CD4-positive, alpha-beta T cell (primary cell): ENCODE measurements at places on chromosomes 1 and 21.

GRCh38 chr1:194024659-194025058 is 838.2 kb upstream of the B3GALT2 start:
- DNase-seq, result no peak

GRCh38 chr1:234303231-234303630 is 70.0 kb upstream of the COA6 start:
- no peak for DNase-seq

- no peak for DNase-seq
Observed at GRCh38 chr1:19163261-19163660, 46.8 kb downstream of the UBR4 start.

- no peak for DNase-seq
Observed at GRCh38 chr1:19209439-19209989, 552 bp downstream of the UBR4 start.

- DNase-seq, result no peak
Observed at GRCh38 chr1:218772575-218772974, 401.1 kb upstream of the LYPLAL1 start.

DNA sequence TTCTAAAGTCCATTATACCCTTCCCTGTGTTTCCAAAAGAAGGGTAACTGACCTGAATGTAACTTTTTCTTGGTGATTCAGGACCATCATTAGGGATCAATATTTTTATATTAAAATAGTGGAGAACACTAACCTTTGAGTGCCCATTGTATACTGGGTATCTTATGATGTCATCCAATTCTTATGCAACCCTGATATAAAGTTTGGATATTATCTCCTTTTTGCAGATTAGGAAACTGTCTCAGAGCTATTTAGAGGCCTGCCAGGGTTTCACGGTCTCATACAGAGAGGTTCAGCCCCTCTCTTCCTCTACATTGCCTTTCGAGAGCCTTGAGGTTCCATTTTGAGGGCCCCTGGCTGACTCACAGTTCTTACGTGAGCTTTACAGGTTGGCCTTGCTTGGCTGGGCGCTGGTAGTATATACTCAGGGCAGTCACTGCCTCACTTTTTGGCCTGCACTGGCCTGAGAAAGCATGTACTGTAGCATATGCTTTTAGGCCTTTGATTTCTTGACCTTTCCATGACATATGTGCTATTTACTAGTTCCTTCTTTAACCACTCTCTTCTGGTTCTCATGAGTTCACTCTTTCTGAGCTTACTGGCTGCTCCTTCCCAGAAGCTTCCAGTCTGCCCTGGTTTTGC is 15.7 kb upstream of the FOXO6 start:
- DNase-seq, result no peak

DNA sequence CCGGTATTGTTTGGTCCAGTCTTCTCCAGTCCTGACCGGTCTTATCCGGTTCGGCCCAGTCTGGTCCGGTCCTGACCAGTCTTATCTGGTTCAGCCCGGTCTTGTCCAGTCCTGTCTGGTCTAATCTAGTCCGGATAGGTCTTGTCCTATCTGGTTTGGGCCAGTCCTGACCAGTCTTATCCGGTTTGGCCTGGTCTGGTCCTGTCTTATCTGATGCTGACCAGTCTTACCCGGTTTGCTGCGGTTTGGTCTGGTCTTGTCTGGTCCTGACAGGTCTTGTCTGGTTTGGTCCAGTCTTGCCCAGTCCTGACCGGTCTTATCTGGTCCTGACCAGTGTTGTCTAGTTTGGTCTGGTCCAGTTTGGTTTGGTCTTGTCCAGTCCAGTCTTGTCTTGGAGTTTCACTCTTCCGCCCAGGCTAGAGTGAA is 30.1 kb downstream of the DHX9 start:
- DNase-seq, result no peak

DNA sequence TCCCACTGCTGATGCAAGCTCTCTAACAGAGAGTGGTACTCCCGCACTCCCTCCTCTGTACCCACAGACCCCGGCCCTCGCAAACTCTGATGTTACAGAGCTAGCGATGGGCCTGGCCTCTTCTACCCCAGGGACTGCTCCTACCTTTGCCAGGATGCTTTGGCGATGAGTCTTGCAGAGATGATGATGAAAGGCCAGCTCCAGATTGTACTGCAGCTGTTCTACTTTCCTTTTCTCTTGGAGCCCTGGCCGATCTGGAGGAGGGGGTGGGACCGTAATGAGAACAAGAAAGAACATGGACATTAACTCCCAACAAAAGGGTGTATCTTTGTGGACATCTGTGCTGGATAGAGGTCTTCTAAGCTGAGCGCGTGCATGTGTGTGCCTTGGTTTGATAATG is 6.0 kb upstream of the LINGO4 start:
- DNase-seq, result no peak

DNA sequence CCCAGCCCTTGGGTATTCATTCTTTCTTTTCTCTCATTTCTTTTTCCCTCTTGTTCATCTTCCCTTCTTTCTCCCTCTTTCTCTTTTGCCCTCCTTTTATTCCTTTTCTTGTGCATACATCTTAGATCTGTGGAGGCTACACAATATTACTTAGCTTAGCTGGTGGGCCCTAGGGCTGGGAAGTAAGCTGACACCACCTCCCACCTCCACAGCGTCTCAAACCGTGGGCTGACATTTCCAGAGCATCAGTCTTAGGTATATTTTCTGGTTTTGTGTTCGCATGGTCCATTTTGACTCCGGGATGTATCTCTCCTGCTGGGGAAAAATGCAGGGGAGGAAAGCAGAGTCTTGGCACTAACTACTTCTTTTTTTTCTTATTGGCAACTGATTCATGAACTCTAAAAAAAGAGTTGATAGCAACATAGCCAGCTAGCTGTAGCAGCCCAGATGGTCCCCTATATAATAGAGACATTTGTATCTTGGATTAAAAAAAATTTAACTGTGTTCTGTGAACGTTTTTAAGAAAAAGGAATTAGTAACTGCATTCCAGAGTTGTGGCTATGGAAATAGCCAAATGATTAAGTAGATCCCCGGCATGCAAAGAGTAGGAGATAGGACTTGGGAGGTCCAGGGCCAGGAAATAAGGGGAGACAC is 15.5 kb downstream of the CNIH3 start:
- no peak for DNase-seq

DNA sequence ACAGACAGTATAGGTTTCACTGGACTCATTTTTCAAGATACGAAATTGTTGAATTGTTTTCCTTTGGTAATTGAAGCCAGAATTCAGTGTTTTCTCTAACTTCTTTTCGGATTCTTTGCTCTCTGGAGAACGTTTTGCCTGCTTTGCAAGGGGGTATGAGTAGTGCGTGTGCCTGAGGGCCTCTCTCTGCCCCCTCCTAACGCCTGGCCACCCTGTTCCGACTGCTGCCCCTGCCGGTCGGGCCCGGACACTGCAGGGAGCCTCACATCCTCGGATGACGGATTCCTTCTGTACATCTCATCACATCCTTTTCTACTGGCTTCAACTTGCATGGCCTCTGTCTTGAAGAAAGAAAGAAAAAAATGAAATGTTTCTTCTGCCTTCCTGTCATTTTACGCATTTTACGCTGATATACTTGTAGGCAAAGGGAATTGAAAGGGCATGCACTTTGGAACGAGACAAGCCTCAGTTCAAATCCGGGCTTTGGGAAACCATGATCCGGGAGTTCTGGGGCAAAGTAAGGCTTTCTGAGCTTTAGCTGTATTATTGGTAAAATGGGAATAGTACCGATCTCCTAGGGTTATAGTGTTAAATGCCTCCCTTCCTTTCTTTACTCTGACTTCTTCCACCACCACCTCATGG is 65.1 kb downstream of the DISC1 start:
- DNase-seq, result no peak

DNA sequence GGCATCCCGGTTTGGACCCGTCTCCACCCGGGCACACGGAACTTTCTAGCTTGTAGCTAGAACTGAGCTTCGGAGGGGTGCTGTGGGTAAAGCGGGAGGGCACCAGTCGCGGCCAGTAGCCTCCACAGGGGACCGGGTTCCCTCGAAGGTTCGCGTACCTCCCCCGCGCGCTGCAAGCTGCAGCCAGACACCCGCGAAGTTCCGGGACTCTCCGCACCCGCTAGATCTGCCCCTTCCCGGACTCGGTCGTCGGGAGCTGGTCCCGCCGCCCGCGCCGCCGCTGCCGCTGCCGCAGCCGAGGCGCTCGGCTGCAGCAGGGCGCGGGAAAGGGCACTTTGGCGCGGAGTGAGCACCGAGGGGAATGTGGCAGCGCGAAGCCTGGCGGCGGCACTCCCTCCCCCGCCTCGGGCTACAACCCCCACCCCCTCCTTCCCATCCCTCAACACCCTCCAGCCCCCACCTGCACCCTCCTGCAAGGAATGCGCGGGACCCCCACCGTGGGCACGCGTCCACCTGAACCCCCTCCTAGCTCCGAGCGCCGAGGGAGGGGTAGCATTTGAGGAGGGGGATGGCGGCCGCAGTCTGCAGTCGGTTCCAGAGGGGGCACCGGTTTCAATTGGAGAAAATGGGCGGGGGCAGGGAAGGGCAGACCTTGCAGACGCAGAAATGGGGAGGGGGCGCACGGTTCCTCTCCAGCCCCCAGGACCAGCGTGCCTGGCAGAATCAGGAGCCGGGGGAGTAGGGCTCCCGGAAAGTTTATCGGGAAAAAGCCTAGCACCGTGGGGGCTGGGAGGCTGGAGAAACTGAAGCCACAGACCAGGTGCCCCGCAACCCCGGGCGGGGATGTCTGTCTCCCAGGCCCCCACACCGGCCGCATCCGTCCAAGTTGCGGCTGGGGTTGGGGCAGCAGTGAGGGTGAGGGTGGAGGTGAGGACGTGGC is 968 bp downstream of the CSMD2 start:
- no peak for DNase-seq

DNA sequence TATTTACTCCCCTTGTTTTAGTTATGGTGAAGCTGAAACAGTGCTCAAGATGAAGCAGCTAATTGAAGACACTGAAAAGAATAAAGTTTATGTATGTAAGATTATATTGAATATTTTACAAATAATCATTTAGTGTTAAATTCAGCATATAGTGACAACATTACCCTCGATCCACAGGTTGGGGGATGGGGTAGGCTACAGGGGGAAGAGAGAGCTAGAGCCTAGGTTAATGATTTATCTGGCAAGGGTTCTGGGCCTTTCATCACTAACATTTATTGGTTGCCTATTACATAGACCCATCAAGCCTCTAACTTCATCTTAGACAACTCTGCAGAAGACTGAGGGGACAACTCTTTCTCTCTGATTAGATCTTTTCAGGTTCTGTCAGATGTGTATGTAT is 21.3 kb downstream of the ZCCHC17 start:
- no peak for DNase-seq

- peak; percentile 16 for DNase-seq
Observed at GRCh38 chr1:236685917-236686814, at the start of gene ACTN2. Gene ACTN2 (plus strand): TSS chr1:236686499. CDS start chr1:236686674, 175 bp downstream.

DNA sequence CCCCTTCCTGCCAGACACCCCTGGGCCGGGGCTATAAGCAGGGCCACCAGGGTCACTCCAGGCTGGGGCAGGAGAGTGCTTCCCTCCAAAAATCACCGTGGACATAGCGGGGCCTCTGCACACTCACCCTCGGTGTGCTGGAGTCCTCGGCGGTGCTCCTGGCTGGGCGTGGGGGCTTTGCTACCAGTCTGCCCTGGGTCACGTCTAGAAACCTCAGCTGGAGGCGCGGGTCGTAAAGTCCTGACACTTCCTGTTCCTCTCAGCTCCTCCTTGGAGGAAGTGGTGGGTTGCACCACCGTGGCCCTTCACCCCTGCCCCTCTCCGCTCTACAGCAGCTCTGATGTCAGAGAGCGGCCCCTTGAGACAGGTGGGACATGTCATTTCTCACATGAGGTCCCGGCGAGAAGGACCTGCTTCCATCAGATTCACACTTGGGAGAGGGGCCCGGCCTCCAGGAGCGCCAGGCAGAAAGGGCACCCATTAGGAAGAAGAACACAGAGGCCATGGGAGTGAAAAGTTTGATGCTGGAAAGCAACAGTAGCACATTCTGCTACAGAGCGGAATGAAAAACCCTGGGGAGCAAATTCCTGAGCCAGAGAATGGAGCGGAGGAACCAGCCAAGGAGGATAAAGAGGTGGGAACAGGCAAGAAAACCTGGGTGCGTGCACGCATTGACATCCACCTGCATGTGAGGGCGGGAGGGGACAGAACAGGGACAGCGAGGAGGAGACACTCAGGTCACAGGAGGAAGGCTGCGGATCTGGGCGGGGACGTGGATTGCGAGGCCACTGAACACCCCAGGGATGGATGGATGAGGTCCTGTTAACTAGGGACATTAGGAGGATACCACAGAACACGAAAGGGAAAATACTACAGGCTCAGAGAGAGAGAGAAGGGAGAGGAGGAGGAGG is at the start of gene ITGB2:
Gene ITGB2, minus strand, starts transcription at position 206 of the 911 bp plus-strand sequence. CDS start 10,117 bp downstream, outside the sequence.
- peak; percentile 44 for DNase-seq

DNA sequence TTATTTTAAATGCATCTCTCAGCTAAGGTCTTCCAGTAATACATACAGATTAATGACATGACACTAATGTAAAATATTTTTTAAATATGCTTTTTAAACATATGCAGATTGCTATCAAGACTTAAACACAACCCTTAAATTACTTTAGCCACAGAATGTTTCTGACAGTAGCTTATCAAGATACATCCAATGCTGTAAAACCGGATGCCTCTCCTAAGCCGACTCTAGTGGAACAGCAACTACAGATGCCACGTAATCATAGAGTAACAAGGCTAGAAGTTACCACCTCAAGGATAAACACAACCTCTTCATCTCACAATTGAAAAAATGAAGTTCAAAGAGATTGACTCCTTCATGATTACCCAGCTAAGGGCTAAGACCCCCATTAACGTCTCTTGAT is 68.4 kb downstream of the ZZZ3 start:
- DNase-seq, result no peak

DNA sequence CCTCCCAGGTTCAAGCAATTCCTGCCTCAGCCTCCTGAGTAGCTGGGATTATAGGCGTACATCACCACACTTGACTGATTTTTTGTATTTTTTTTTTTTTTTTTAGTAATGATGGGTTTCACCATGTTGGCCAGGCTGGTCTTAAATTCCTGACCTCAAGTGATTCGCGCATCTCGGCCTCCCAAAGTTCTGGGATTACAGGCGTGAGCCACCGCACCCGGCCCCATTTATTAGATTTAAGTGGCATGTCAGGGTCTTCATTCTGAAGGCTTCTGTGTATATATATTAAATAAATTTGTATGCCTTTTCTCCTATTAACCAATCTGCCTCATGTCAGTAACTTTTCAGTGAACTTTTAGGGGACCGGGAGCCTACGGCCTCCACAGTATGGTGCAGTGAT is 6.0 kb upstream of the CLIC4 start:
- DNase-seq, result no peak

- no peak for DNase-seq
Observed at GRCh38 chr1:193156822-193157142, 29.6 kb downstream of the B3GALT2 start.

DNA sequence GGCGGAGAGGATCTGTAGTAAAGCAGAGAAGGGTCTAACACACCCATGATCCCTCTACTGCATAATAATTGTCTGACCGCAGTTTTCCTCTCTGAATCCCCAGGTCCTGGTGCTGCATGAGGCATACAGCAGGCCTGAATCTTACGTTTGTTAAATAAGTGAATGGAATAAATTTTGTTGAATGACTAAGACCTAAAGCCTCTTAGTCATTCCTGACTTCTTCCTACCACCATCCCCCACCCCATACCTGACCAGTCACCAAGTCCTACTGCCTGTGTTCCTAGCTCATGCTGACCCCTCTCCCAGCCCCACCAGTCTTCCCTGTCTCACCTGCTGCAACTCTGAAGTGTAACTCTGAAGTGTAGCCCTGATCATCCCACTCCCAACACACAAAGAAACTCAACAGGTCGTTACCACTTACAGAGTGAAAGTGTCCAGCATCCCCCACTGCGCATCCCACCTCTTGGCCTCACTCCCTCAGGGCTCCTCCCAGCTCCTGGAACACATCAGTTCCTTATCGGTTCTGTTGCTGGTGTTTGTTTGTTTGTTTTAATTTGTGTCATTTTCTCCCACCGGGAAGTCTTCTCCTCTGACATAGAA is 9.7 kb downstream of the GJA5 start:
- no peak for DNase-seq

GRCh38 chr1:230399321-230400006 is 26.7 kb downstream of the PGBD5 start:
- no peak for DNase-seq
